Mesenteric fat pad (tissue), 1 donor: ENCODE measurements at places on chromosomes 6 and 20.

DNA sequence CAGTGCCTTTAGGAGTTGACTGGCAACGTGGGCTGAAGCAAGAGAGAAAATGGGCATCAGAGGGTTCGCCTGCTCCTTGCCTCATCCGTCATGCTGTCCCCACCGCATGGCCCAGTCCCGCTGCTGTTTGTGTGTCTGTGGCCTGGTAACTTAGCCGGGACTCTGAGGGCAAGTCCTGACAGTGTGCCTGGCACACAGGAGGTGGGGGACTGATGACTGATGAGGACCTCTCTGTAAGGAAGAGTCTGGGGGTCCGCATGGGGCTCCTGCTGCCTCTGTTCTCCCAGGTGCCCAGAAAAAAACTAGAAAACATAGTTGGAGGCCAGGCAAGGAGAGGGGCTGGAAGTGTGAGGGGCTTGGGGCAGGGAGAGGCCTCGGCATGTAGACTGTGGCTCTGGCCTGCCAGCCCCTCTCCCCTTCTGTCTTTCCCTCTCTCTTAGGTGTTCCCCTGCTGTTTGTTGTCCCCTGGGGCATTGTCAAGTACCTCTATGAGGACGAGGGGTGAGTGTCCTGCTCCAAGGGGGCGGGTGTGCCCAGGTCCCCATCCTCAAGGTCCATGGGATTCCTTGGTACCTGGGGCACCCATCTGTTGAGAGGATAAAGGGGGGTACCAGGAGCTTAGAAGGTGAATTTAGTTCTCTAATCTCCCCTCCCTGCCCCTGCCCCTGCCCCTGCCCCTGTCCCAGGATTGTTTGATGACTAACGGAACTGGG, 29.5 kb downstream of the GLP1R start:
- DNase-seq: no peak

GRCh38 chr6:122749451-122750050, 30.0 kb upstream of the FABP7 start:
- no peak for DNase-seq

- no peak for DNase-seq
These were observed 8.4 kb upstream of the NUP153 start for GRCh38 chr6:17714879-17715851.

DNA sequence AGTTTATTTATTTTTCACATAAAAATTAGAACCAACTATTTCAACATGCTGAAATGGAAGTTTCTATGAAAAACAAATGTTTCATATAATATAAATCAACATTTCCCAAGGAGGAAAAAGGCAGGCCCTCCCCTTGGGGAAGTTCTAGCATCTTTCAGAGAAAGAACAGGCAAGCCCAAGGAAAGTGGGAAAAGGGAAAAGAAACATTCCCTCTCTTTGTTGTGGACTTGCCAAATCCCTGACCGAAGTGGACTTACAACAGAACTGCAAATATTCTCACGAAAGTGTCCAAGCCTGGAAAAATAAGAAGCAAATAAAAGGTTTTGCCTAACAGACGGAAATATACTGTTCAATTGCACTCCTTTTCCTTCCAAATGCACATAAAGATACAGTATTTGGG, 214.4 kb downstream of the ATXN1 start:
- DNase-seq: no peak

- DNase-seq: no peak
These were observed at the start of gene POPDC3 for GRCh38 chr6:105179244-105180065. Gene POPDC3 (minus strand): TSS chr6:105180014. CDS start chr6:105161909, 18,105 bp downstream.

- DNase-seq: no peak
These were observed 129.5 kb upstream of the ARG1 start for GRCh38 chr6:131443514-131443913.

DNA sequence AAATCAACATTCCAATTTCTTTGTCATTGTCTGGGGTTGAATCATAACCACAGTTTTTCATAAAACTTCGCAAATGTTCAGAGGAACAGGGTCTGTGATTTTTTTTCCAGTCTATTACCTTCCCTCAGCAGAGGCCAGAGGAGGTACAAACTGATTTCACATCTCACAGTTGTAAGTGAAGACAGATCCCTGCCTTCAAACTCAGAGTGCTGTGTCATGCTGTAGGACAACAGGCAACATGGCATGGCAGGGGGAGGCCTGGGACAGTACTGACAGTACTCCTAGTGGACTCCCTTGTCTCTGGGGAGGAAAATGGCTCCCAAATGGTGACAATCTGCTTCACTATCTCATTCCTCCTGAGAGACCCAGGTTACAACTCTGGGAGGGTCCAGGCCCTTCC, 308.6 kb downstream of the CDC5L start:
- DNase-seq: no peak

DNA sequence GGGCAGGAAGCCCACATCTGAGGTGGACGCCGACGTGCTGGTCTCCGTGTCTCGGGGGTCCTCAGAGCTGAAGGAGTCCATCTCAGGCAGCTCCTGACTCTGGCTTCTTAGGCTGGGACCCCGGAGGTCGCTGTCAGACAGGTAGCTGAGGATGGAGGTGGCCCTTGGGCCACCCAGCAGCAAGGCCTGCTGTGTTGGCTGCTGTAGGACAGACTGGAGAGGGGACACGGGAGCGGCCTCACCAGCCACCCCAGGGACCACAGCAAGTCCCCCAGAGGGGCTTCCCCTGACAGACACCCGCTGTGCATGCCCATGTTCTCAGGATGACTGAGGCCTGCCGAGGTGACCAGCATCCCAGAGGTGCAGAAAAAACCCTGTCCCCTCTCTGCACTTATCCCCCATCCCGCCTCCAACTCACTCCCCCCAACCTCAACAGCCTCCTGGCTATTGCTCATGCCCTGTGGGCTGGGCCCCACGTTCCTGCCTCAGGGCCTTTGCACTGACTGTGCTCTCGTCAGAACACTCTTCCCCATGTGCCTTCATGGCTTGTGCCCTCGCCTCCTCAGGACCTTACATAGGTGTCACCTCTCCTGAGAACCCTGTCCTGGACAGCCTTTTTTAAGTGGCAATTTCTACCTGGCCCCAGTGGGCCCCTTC, 88.8 kb downstream of the RIPOR3 start:
- no peak for DNase-seq

GRCh38 chr6:143607974-143608373, 69.8 kb upstream of the PHACTR2 start:
- no peak for DNase-seq

GRCh38 chr6:154251116-154251515, 105.5 kb downstream of the IPCEF1 start:
- no peak for DNase-seq

GRCh38 chr6:11241793-11242201, 9.3 kb upstream of the NEDD9 start:
- DNase-seq: no peak

DNA sequence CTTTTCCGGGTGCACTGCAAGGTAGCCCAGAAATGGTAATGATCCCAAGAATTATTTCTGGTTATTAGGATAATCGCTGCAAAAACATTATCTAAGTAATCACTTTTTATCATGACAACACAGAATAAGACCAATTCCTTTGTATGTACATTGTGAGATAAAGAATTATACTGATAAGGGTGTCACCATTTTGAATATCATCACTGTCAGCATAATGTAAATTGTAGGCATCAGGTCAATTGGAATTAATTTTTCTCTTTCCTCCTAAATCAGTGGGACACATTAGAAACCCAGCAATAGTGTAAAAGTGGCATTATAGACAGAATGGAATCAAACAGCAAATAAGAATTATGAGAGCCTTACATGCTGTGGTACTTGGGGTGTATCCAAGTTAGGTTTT, 183.1 kb upstream of the SCGN start:
- no peak for DNase-seq

- no peak for DNase-seq
These were observed 22.9 kb downstream of the SYTL3 start for GRCh38 chr6:158672726-158673125.

DNA sequence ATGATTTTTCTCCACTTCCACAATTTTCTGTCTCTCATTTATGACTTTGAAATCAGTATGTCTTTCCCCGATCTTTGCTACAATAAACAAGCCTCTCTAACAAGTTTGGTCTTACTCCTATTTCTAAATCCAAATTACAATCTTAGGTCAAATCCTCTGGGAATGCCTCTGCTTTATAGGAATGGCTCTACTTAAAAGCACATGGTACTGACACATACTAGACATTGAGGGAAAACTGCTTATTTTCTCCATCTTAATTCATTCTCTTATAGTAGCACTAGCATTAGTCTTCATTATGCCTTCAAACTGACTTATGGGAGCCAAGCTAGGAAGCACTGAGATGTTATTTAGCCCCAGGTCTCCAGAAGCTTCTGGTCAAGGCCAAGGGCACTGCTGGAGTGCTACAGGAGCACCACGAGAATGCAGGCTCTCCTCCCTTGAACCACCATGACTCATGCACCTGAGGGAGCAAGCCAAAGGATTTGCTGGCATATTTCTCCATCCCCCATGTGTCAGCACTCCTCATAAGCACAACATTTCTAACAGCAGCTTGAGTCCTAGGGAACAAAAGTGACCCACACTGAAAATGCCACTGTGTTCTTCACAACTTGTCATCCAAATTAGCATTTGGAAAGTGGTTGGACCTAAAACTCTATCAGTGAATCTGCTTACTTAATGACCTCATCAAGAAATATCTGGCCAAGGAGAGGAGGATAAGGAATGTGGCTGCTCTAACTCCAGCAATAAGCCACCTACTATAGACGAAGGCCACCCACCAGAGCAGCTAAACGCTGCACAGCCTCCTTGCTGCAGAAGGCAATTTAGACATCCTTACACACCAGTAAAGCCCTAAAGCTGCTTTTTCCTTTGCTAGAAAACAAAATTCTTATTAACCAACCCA, 156.8 kb upstream of the KCNQ5 start:
- no peak for DNase-seq

GRCh38 chr6:89258912-89259311, 41.8 kb upstream of the GABRR1 start:
- no peak for DNase-seq

- DNase-seq: no peak
These were observed 33.3 kb downstream of the EPB41L2 start for GRCh38 chr6:131029626-131030297.

- no peak for DNase-seq
These were observed 112.2 kb upstream of the FOXO3 start for GRCh38 chr6:108448481-108448880.

GRCh38 chr6:14639983-14640599, 522.5 kb downstream of the CD83 start:
- DNase-seq: no peak

DNA sequence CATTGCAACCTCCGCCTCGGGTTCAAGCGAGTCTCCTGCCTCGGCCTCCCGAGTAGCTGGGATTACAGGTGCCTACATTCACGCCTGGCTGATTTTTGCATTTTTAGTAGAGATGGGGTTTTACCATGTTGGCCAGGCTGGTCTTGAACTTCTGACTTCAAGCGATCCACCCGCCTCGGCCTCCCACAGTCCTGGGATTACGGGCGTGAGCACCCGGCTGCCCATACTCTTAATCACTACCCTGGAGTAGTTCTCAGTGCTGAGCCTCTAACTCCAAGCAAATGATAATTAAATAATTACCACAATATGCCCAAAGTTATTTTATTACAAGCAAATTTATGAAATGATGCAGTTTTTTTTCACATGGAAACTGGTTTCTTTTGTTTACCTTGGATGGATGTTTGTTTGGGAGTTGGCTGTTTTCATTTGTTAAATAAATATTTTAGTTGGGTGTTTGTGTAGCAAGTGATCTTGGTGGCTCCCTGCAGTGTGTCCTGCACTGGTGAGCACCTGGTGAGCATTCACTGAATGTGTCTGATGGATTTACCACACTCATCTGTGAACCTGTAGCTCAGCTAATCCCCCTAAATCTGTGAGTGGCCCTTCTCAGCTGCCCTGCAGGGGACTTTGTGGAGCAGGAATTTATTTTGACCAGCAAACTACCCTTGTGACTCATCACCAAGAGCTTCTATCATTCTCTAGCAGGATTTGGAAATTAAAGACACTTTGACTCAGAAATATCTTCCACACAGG, 36.9 kb downstream of the UTRN start:
- no peak for DNase-seq

DNA sequence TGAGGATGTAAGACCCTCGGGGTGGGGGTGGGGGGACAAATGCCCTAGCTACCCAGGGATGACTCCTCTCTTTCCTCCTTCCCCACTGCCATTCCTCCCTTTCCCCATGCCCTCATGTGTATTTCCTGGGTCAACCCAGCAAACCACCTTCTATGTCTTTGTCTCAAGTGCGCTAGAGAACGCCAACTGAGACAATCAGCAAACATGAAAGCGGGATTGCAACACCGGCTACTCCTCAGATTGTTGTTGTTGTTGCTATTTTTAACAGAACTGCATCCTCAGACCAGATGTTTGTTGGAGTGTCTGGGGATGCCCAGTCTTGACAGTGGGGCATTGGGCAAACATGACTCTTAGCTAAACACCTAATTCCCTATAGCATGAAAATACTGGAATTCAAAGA, 39.3 kb upstream of the HIVEP1 start:
- no peak for DNase-seq

- DNase-seq: no peak
These were observed 367.5 kb downstream of the GRIK2 start for GRCh38 chr6:101760843-101761621.

DNA sequence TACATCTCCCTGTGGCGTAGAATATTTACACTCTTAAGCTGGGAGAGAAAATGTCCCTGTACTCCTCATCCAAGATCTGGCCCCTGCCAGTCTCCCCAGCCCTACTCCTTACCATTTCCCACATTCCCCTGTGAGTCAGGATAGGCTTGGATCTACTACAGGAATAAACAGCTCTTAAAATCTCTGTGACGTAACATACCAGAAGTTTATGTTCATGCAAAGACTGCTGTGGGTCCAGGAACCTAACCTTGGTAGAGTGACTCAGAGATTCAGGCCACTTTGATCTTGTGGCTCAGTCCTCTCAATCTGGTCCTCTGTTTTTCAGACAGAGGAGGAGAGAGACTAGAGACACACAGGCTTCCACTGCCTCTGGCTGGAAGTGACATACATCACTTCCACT, 38.5 kb upstream of the GPR6 start:
- DNase-seq: no peak

DNA sequence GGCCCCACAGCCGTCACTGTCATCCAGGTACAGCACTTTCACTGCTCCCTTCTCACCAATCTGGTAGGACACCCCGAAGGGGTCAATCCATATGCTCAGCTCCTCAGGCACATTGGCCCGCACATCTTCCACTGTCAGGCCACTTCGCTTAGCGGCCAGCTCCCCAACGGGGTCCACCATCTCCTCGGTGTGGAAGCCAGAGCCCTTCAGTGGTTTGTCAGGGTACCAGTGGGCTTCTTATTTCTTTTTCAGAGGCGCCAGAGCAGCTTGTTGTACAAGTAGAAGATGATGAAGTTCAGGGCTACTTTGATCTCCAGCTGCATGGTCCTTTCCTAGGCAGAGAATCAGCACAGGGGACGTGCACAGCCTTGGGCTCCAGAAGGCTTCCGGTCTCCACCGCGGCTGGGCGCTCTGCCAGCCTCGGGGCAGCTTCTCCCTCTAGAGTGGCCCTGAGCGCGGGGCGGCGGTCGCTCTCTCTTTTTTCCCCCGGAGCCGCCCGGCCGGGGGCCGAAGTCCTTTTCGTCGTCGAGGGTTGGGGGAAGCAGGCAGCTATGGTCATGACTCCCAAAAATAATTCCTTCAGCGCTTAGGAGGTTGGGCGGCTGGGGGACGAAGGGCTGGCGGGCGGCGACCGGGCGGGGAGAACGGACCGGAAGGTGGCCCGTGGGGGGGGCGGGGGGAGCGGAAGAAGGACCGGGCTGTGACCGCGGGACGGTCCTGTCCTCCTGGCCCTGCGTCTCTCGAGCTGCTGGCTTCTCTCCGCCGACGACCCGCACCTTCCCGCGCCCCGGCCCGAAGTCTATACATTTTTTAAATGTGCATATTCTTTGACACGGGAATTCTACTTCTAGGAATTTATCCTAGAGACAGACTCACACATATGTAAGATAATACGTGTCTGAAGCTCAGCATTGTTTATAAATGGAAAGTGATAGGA, 6.5 kb upstream of the ZSCAN9 start:
- DNase-seq: peak; percentile 94

GRCh38 chr6:108436771-108437170, 123.9 kb upstream of the FOXO3 start:
- no peak for DNase-seq
